NCI-H774 (cell line): ENCODE measurements at places on chromosomes 6 and 20.

DNA sequence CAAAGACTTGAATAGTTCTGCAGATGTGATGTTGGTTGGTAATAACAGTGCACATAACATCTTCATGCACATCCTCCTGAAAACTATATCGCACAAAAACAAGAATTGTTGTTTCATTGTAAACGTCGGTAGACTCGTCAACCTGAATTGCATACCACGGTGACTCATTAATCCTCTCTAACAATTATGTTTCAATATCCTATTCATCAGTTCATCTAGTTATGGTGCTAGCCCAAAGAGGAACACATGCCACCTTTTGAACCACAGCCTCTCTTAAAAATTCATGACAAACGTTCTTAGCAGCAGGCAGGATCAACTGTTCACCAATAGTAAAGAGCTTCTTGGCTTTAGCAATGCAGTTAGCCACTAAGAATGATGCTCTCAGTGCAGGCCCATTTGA lies 25.0 kb downstream of the CRYBG1 start:
- DNase-seq: no peak

- no peak for DNase-seq
Observed at GRCh38 chr6:170122651-170123050, 168.2 kb downstream of the DLL1 start.

- no peak for DNase-seq
Observed at GRCh38 chr6:112485827-112486212, 138.7 kb downstream of the RFPL4B start.

GRCh38 chr6:141413196-141413595 lies 719.5 kb upstream of the GJE1 start:
- no peak for DNase-seq

DNA sequence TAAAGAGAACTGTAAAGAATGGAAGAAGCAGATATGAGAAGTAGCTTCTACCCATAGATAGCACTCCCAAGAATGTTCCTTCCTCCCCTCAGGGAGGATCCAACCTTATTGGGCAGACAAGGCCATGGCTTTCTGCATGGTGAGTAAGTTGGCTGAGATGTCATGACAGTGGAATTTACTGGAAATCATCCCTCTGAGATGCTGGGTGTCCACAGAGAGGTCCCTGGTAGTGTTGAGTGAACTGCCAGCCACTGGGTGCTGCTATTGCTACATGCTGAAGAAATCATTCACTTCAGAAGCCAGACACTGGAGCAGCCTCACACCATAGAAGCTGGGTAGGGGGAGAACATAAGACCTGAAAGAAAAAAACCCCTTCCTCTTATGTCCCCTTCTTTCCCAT lies 46.4 kb upstream of the FERMT1 start:
- DNase-seq: no peak

- DNase-seq: peak; percentile 22
Observed at GRCh38 chr20:43537921-43538877, 20.6 kb upstream of the SGK2 start.

DNA sequence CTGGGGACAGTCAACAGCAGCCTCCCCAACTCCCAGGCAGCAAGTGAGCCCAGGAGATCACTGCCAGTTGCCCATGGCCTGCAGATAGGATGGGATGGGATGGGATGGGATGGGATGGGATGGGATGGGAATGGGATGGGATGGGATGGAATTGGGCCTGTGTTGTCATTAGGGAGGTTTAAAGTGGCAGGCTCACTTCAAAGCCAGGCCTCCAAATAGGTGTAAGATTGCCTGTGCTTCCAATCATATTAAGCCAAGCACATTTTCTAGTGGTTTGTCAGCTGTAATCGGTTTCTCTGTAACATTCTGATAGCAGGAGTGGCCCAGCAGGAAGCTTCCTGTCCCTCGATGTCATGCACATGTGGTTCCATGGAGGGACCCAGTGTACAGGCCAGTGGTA lies 82.7 kb upstream of the NXT1 start:
- DNase-seq: no peak

DNA sequence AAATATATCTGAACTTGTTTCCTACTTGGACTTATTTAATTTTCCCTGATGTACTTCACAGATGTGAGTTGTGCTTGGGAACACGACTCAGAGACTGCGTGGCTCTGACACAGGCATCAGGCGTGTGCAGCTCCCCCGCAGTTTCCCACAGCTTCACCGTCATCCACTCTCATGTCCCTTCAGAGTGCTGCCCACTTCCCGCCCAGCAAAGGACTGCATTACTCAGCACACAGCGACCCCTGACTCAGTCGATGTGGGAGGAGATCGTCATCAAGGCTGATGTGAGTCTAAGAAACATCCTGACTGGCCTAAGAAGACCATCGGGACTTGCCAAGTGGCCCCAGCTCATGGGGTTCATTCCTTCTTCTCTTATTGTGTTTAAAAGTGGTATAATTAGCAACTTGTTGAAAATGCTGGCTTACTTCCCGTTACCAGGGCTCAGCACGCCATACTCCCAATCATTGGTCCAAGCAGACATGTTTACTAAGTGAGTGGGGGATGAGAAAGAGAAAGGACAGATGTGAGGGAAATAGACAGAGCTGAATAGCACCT lies 539.4 kb upstream of the JARID2 start:
- no peak for DNase-seq

- DNase-seq: no peak
Observed at GRCh38 chr6:30684386-30685156, 1.9 kb downstream of the PPP1R18 start.

- no peak for DNase-seq
Observed at GRCh38 chr20:13648291-13649228, 9.8 kb upstream of the TASP1 start.

GRCh38 chr20:11966186-11966585 lies 48.5 kb downstream of the BTBD3 start:
- no peak for DNase-seq

DNA sequence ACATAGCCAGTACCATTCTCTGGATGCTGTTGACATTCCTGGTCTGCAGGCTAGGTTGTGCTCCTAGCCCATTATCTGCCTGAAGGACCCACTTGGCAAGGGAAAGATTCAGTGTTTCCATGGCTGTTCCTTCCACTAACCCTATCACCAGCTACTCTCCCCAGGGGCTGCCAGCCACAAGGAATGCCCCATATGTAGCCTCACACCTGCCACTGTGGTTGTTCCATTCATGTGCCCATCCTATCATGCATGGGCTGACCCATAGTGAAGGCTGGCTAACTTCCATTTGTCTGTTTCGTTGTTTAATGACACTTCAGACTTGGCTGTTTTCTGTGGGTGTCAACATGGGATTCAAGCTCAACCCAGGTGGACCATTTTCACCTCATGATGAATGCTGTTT lies 25.6 kb upstream of the HLA-A start:
- no peak for DNase-seq

GRCh38 chr20:14633507-14633906 lies 296.1 kb upstream of the FLRT3 start:
- no peak for DNase-seq

GRCh38 chr20:51979226-51979625 lies 176.9 kb upstream of the SALL4 start:
- DNase-seq: no peak

- DNase-seq: no peak
Observed at GRCh38 chr6:56708810-56709597, 66.3 kb upstream of the DST start.

- no peak for DNase-seq
Observed at GRCh38 chr20:50373674-50374286, 136.4 kb upstream of the PTPN1 start.

DNA sequence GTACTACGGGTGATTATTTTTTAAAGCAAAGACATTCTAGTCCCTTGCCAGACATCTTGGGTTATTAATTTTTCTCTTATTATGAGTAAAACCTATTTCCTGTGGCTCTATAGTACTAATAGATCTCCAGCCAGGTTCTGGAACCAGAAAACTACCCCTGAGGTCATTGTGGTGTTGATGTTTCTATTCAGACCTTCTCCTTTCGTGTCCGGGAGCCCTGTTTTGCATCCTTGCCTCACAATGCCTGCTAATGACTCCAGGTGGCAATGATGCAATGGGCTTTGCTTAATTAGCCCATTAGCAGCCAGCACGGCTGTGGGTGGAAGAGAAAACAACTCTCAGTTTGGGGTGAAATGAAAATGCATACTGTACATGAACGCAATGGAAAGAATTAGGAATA lies 62.9 kb upstream of the ARG1 start:
- peak; percentile 46 for DNase-seq

DNA sequence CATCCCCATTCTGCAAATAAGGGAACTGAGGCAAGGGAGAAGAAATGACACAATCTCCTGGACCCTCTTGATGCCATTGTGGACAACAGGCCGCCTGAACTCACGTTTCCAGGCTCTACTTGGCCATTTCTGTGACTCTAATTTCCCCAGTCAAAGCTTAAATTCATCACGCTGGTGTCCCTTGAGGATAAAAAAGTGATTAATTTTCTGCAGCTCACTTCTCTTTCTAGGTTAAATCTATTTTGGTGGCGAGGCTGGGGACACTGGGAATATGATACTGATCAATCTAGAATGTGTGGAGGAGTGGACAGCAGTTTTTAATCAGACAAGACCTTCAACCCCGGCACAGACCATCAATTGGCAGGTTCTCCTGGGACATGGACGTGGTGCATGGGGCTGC lies 168.2 kb upstream of the SULF2 start:
- DNase-seq: no peak

DNA sequence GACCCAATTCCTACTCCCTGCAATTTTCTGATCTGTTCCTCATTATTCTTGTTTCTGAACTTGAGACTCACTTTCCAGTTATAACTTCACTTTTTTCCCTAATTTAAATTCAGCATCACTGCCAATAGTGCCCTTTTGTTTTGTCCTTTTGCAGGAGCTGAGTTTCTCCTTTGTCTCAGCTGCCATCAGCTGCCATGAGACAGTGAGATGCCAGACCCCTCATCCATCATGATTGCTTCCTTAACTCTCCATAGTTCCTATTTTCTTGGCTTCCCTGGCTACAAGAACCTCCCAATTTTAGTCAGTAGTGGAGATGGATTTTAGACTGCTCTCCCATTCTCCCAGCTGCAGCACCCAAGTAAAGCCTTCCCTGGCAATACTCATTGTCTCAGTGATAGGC lies 518.1 kb downstream of the HDGFL1 start:
- no peak for DNase-seq

DNA sequence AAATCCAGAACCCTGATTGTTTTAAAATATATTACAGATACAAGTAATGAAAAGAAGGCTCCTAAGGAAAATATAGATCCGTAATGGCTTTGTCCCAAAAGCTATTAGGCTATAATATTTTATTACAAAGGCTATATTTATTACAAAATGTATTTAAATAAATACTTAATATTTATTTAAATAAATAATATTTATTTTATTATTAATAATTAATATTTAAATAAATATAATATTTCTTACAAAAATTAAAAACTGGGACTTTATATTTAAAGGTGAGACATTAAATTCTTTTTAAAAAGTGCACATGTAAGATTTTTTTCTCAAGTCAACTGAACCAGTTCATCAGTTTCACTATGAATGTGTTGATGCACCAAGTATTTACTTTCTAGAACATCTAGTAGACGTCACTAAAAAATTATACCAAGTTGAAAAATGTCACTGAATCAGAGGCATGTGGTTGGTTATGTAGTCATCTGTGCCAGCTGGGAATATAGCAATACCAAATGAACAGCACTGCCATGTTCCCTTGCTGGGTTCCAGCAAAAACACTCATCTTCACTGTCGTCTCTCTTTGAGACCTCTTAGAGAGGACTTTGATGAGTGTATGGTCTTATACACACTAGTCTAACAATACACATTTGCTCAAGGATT lies 278.9 kb downstream of the ESR1 start:
- DNase-seq: no peak
